Tongue (tissue), 3 donors: ENCODE measurements at places on chromosomes 7 and 10. TPM values are rescaled to one million over a fixed set of nuclear protein-coding genes. Genes with fewer than 3 reads are reported as not detected.

- no peak for DNase-seq
Measured at GRCh38 chr7:7793249-7793648, 74.8 kb upstream of the RPA3 start.

GRCh38 chr7:151867912-151868311, 9.0 kb downstream of the PRKAG2 start:
- no peak for DNase-seq

DNA sequence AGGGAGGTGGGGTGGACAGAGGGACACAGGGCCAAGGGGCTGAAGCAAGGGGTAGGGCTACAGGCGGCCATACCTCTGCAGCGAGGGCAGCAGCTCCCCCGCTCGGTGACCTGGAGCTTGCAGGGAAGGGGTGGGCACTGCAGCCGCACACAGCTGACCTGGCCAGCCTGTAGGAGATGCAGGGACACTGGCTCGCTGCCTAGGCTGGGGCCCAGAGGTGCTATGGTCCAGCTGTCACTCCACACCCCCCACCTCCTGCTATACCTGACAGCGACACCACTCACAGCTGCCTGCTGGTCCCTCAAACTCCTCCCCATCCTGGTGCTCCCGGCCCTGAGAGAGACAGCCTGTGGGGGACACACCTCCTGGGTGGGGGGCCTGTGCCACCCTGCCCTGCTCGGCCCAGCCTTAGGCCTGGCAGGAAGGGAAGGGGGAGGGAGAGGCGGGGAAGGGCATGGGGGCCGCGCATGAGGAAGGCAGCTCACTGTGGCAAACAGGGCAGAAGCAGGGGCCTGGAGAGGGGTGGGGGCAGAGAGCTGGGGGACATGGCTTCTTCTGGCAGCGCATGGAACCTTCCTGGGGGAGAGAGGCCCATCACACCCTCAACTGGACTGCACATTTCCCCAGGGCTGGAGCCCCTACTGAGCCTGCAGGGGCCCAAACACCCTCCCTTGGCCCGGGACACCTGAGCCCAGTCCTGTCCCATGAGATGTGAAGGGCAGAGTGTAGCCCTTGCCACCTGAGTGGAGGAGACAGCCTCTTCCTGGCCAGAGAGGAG, 23.9 kb downstream of the ATP6V1F start:
- DNase-seq, result no peak

GRCh38 chr10:17665747-17666146, 21.8 kb downstream of the STAM start:
- no peak for DNase-seq

GRCh38 chr10:62959553-62959952, 143.4 kb upstream of the EGR2 start:
- DNase-seq, result no peak

GRCh38 chr7:94028768-94029167, 24.6 kb upstream of the BET1 start:
- DNase-seq, result no peak

DNA sequence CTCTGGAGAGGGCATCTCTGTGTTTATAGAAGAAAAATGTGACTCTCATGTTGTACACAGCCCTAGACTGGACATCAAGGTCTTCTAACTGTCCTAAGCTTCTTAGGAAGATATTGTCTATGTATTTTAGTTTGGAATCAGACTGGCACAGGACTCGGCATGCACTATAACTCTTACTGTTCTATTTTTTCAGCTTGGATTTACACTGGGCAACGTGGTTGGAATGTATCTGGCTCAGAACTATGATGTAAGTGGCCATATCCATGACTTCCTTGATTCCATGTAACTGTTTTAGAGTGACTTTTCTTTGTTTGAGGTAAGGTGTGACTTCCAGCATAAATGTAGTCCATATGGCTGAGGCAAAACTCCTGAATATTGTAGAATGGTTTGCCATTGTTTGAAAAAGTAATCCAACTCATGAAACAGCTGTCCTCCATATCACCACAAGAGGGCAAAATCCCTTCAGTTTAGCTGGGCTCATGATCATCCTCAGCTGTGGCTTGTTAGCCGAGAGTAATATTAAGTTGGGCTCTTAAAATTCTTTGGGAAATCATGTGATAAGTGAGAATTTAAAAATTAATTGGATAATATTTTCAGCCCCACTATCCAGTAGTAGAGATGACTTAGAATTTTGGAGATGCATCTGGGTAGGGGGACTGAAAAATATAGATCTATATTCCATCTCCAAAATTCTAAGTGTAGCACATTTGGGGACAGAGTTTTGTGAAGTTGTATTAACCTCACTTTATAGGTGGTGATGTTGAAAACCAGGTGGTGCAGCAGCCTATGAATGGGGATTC, 10.4 kb downstream of the STMP1 start:
- DNase-seq, result peak; percentile 81

GRCh38 chr7:159075563-159076238, 69.0 kb downstream of the VIPR2 start:
- peak; percentile 26 for DNase-seq

DNA sequence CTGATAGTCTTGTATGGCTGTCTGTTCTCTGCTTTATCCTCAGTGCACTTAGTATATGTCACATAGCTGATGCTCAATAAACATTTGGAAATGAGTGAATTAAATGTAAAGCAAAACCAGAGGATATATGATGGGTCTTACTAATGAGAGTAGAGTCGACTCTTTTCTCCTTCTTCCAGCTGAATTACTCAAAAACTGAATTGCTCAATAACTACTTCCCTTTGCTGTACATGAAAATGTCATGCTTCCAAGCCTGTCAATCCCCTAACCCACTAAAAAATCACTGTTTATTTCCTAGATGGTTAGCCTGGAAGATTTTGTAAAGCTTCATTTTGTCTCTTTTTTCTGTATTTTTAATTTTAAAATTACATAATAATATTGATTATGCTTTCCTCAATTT, 88.0 kb downstream of the OR13A1 start:
- DNase-seq, result no peak

DNA sequence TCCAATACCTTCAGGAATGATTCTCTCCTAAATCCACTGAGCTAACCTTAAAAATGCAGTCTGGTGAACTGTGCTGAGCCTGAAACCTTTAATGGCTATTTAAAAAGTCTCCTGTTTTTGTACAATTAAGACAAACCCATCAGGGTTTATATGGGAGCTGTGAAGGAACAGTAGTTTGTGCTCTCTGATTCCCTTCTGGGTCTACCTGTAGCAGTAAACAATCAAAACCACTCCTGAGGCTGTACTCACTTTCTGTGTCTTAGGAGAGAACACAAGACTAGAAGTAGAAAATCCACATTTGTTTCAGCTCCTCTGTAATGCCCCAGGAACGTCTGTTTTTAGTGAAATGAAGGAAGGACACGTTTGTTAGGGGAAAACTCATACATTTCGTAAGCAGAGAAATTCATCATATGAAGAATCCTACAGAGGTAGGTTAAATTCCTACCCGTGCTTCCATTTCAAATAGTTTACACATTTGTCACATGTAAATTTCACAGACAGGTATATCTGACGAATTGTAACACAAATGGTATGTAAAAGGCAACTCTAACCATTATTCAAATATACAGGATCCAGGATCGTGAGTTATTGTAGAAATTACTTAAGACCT, 2.6 kb downstream of the CUX1 start:
- DNase-seq, result no peak

- no peak for DNase-seq
Measured at GRCh38 chr10:95457319-95457886, 103.8 kb downstream of the SORBS1 start.

DNA sequence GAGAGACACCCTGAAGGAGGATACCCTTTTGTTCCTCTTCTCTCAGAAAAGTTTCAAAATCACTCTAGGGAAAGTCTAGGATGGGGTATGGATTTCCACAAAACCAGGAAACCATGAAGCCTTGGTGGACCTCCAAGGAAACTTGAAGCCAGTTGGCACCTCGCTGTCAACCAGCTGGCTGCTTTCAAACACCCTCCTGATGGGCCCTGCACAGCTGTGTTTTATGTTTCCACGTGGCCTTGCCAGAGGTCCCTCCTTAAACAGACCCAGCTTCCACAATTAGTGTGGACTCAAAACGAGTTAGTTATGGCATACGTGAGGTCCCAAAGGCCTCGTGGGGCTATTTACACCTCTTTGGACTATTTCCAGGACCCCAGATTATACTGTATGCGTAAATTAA, 5.9 kb downstream of the PPP1R3A start:
- DNase-seq, result peak; percentile 89

- no peak for DNase-seq
Measured at GRCh38 chr7:111358915-111359314, 203.4 kb downstream of the IMMP2L start.

DNA sequence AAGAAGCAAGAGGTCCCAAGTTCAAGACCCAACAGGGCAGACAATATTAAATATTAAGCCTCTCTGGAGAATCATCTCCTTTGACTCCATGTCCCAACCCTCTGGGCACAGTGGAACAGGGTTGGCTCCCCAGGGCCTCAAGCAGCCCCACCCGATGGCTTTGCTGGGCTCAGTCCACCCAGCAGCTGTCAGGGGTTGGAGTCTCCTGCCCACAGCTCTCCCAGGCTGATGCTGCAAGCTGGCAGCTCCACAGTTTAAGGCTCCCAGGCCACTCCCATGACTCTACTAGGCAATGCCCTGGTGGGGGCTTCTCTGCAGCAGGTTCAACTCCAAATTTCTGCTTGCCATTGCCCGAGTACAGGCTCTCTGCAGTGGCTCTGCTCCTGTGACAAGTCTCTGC, 55.1 kb downstream of the LARP4B start:
- peak; percentile 16 for DNase-seq

DNA sequence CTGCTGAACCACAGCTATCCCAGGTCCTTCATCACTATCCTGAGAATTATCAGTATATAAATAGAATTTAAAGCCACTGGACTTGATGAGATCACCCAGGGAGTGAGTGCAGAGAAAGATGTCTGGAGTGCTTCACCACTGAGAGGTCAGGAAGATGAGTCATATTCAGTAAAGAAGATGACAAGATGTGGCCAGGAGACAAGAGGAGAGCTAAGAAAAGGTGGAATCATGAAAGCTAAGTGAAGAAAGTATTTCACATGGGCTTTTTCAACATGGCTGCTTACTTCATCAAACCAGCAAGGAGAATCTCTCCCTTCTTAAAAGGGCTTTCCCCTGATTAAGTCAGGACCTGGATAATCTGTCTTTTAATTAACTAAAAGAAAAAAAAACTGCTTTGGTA, 9.1 kb upstream of the PRKAR2B start:
- no peak for DNase-seq

GRCh38 chr7:19701471-19701870, 7.4 kb downstream of the POLR1F start:
- DNase-seq, result no peak

- DNase-seq, result no peak
Measured at GRCh38 chr10:103784723-103785418, 70.5 kb downstream of the SH3PXD2A start.

GRCh38 chr10:16948361-16948760, 131.1 kb upstream of the RSU1 start:
- DNase-seq, result no peak

DNA sequence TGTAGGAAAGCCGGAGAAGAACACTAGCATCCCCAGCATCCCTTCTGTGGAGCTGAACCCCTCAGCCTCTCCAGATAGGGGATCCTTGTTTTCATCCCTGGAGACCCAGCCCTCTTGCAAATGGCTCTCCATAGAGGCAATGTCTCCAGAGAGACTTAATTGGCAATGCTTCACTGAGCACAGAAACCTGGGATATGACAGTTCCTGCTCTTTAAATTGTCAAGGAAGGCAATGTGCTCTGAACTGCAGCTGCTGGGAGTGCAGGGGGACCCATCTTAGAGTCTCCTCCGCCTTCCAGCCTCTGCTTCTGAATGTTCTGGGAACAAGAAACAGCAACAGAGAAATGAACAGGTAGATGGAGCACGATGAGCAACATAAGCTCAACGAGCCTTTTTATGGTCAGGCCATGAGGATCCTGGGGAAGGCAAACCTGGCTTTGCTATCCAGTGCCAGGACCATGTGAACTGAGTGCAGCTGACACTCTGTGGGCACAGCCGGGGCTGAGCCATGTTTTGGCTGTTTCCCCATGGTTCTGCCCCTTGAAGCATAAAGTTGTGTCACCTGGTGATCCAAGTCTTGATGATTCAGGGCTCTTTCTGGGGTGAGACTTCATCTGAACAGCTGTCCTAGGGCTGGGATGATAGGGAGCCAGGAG, 481.0 kb downstream of the PLXNA4 start:
- DNase-seq, result no peak

GRCh38 chr7:31051598-31052486, at the start of gene ADCYAP1R1:
Gene ADCYAP1R1 (plus strand): TSS chr7:31052308. CDS start chr7:31063265, 10,957 bp downstream.
- peak; percentile 89 for DNase-seq

DNA sequence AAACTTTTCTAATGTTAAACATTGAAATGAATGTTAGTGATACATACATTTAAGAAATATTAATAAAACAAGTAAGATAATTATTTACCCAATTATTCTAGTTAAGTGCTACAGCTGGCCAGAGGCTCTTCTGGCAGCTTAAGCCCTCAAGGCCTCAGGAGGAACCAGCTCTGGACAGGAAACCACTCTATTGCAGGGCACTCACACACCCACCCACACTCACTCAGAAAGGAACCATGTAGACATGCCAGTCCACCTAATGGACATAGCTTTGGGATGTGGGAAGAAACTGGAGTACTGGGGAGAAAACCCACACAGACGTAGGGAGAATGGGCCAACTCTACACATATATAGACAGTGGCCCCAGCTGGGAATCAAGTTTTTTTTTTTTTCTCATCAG, 28.2 kb downstream of the UMAD1 start:
- DNase-seq, result no peak

GRCh38 chr7:33593611-33594010, 311.7 kb upstream of the BMPER start:
- DNase-seq, result peak; percentile 61

GRCh38 chr7:106717254-106717954, 56.4 kb upstream of the CCDC71L start:
- DNase-seq, result no peak

- DNase-seq, result no peak
Measured at GRCh38 chr7:107009846-107010203, 34.7 kb upstream of the PRKAR2B start.

- peak; percentile 64 for DNase-seq
Measured at GRCh38 chr7:33928986-33929385, 23.6 kb downstream of the BMPER start.

- DNase-seq, result no peak
Measured at GRCh38 chr7:27254625-27255024, 12.0 kb downstream of the EVX1 start.

- no peak for DNase-seq
Measured at GRCh38 chr10:85575441-85575840, 791.2 kb downstream of the GRID1 start.

- DNase-seq, result peak; percentile 46
Measured at GRCh38 chr10:70435241-70436085, 6.0 kb downstream of the NODAL start.

GRCh38 chr10:84540617-84541288, 212.4 kb downstream of the CCSER2 start:
- peak; percentile 71 for DNase-seq

- no peak for DNase-seq
Measured at GRCh38 chr10:4101918-4102654, 317.1 kb upstream of the KLF6 start.

- no peak for DNase-seq
Measured at GRCh38 chr10:123229927-123230630, 75.9 kb downstream of the BUB3 start.

AKR1C1 gene
- total RNA-seq, result 5.4 TPM

SLC26A4 gene
- total RNA-seq, result 1.1 TPM

ANKRD26 gene
- 23.8 TPM for total RNA-seq

SEMA3A gene
- total RNA-seq, result 16.1 TPM

ADCY1 gene
- 9.8 TPM for total RNA-seq

DPCD gene
- total RNA-seq, result 18.1 TPM

SKIDA1 gene
- 3.0 TPM for total RNA-seq

SPDYE11 gene
- not detected for total RNA-seq

NPC1L1 gene
- total RNA-seq, result not detected

SGMS1 gene
- total RNA-seq, result 56.2 TPM

LAMB4 gene
- 3.1 TPM for total RNA-seq

CUTC gene
- total RNA-seq, result 33.7 TPM

DLG5 gene
- total RNA-seq, result 34.6 TPM
